GDM1 (cell line): ENCODE measurements at places on chromosomes 5 and 9.

- no peak for DNase-seq
Observed at GRCh38 chr5:83957188-83957587, 236.5 kb upstream of the HAPLN1 start.

GRCh38 chr9:133356391-133357091 is at the start of the genes SURF1 and SURF2:
Gene SURF1, minus strand, starts transcription at chr9:133356487. Its CDS starts 34 bp downstream, at chr9:133356453.
Gene SURF2, plus strand, starts transcription at chr9:133356550. Its CDS starts 43 bp downstream, at chr9:133356593.
- peak; percentile 29 for DNase-seq

DNA sequence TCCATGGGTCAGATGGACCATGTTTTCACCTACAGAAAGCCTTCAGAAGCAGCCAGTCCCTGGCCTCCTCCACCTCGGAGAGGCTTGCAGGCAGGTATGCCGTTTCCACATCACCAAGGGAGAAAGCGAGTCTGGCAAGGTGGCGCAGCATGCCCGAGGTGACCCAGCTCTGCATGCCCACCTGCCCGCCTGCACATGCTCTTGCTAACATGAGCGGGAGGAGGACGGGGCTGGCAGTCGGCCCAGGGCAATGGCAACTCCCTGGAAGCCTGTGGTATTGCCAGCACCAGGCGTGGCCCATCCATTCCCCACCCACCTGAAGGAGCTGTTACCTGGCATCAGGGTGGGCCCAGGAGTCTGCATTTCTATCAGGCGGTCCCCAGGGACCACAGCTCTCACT is 3.3 kb upstream of the NINJ1 start:
- no peak for DNase-seq

DNA sequence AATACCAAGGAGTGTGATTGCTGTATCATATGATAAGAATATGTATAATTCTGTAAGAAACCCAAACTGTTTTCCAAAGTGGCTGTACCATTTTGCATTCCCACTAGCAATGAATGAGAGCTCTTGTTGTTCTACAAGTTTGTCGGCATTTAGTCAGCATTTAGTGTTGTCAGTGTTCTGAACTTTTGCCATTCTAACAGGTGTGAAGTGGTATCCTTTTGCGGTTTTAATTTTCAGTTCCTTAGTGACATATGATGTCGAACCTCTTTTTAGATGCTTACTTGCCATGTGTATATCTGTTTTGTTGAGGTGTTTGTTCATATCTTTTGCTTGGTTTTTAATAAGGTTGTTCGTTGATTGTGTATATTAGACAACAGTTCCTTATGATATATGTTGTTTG is 296.3 kb upstream of the IZUMO3 start:
- no peak for DNase-seq

- DNase-seq: no peak
Observed at GRCh38 chr5:149938279-149938678, 6.3 kb downstream of the PDE6A start.

DNA sequence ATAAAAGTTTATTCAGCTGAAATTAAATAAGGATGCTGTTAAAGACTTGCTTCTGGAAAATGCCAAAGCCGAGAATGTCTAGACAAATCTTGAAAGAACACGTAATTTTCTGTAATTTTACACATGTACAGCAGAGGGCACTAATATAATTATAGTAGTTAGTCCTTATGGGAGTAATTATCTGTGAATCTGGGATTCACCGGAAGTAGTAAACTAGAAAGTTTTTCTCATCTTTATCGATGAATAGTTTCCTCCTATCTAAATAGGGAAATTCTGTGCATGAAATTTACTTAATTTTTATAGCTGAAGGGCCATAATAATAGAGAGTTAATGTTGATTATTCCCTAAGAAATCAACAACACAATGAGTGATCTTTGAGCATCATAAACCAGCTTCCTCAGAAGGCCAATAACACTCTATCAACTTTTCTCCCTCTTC is 18.4 kb upstream of the CNTLN start:
- no peak for DNase-seq

DNA sequence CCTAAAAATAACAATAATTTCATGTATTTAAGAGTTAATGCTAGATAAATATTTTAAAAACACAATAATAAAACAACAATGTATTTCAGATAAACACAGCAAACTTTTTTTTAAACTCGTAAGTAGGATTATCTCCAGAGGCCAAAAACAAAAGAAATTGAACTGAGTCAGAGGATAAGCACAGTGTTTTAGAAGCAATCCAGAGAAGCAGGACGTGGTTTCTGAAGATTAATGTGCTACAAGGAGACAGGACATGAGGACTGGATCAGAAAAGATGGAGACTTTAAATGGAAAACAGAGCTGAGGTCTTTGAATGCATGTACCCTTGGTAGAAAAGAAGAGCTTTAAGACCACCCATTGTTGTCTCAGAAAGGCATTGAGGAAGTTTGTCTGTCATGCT is 491.2 kb upstream of the TLE4 start:
- no peak for DNase-seq

GRCh38 chr9:7785813-7786212 is 13.8 kb downstream of the DMAC1 start:
- no peak for DNase-seq

DNA sequence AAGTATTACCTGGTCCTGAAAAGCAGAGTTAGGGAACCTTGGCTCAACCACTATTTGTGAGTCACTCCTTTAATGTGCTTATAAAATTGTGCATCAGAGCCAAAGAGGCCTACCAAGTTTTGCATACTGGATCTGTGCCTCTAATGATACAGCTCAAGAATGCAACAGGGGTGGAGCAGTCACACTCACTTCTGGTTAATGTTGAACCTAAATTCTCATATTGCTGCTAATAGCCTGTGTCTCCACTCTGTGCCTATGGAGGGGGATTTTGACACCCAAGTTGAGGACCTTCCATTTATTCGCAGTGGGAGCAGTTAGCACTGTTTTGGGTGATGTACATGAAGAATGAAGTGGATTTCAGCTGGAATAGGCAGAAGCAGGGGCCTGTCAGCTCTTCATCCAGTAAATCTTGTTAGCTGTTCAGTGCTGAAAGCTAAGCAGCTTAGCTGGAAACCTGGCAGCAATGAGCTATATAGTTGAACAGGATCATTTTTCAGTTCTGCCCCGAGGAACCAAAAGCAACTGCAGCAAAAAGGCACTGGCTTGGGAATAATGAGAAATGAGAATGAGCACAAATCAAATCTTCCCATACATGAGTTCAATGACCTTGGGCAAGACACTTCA is 9.7 kb downstream of the SH3TC2 start:
- no peak for DNase-seq

- no peak for DNase-seq
Observed at GRCh38 chr5:107990881-107991810, 320.4 kb upstream of the EFNA5 start.

GRCh38 chr5:57802131-57802530 is 319.5 kb upstream of the ACTBL2 start:
- no peak for DNase-seq

GRCh38 chr9:120435091-120435490 is 144.9 kb downstream of the CDK5RAP2 start:
- no peak for DNase-seq

GRCh38 chr5:132822650-132823480 is 7.6 kb downstream of the SHROOM1 start:
- no peak for DNase-seq

- DNase-seq: no peak
Observed at GRCh38 chr5:73363911-73364730, 84.5 kb downstream of the FOXD1 start.

DNA sequence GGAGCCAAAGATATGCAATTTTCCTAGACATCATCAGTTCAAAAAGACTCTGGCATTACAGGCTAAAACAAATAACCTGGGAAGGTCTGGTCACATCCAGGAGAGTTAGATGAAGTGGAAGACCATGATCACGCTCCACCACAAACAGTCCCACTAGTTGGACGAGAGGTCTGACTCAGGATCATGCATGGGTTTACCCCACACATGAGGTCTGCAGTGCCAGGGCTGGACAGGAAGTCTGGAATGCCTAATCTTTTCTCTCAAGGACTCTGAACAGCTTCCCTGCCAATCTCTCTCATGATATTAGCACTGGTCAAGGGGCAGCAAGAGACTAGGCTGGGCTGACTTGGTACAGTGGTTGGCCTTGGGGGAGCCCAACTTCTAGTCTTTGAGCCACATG is 7.1 kb downstream of the PRUNE2 start:
- no peak for DNase-seq
